ENCODE measurements at places on chromosomes 7 and 10. TPM values are rescaled to one million over a fixed set of nuclear protein-coding genes. Genes with fewer than 3 reads are reported as not detected.

Gene ERVW-1
- total RNA-seq = not detected

Gene ZNF804B
- not detected for total RNA-seq

Gene MAP3K8
- 40.3 TPM for total RNA-seq

Gene SSMEM1
- total RNA-seq = not detected

Gene NKX6-2
- not detected for total RNA-seq

Gene PRKG1
- total RNA-seq = not detected

Gene SH3PXD2A
- 7.7 TPM for total RNA-seq

Gene RBP4
- total RNA-seq = not detected

Gene CAV2
- not detected for total RNA-seq

Gene EIF5AL1
- 2.6 TPM for total RNA-seq

Gene FGFR2
- total RNA-seq = 0.13 TPM

Gene CALML5
- total RNA-seq = not detected

Gene JAZF1
- total RNA-seq = 3.2 TPM

Gene TMEM176B
- total RNA-seq = 0.27 TPM

Gene AKR1C2
- total RNA-seq = not detected

Gene HBP1
- total RNA-seq = 17.2 TPM

Gene ATG9B
- 4.2 TPM for total RNA-seq

Gene NXPH1
- not detected for total RNA-seq

Gene CALHM3
- total RNA-seq = not detected

Gene GPR146
- 0.70 TPM for total RNA-seq

Gene KNDC1
- total RNA-seq = not detected

Gene GPR15LG
- total RNA-seq = not detected

Gene TAF5
- total RNA-seq = 11.4 TPM

Measured in CD8-positive, alpha-beta memory T cell (primary cell).